ENCODE measurements at places on chromosomes 13 and 19. TPM values are rescaled to one million over a fixed set of nuclear protein-coding genes. Genes with fewer than 3 reads are reported as not detected.

- DNase-seq: no peak
Measured at GRCh38 chr19:51060336-51060735, 4.6 kb downstream of the KLK13 start.

DNA sequence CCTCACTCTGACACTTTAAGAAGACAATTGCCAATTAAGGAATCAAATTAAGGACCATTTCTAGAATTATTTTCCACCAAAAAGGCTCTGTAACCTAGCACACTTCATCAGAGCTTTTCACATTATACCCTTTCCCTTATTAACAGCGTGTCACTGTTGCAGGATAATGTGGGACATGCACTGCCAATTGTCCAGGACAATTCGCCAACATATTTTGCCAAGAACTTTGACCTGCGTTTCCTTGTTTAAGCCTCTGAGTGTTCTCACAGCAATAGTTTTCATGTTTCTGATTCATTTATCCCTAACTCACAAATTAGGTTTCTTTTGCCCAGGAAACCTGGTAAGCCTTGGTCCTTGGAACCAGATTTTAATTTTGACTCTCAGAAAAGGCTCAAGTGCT is 13.3 kb downstream of the COL4A1 start:
- DNase-seq: no peak

GRCh38 chr19:55208880-55209692 is at the start of gene PTPRH:
Gene PTPRH (minus strand): TSS chr19:55209501. CDS start chr19:55209433, 68 bp downstream.
- no peak for DNase-seq

DNA sequence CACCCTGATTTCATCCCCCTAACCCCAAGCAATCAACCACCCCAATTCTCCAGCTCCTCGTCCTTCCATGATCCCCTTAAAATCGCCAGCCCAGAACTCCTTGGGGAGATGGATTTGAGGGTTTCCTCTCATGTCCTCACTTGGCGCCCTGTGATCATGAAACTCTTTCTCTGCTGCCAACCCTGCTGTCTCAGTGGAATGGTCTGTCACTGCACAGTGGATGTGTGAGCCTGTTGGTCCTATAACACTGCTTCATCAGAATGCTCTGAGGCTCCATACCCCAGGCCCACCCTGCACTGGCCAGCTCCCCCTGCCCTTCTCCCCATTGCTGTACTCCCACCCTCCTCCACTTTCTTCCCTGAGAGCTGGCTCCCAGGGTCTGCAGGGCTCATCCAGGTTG is 12.6 kb upstream of the ZNF792 start:
- DNase-seq: no peak

DNA sequence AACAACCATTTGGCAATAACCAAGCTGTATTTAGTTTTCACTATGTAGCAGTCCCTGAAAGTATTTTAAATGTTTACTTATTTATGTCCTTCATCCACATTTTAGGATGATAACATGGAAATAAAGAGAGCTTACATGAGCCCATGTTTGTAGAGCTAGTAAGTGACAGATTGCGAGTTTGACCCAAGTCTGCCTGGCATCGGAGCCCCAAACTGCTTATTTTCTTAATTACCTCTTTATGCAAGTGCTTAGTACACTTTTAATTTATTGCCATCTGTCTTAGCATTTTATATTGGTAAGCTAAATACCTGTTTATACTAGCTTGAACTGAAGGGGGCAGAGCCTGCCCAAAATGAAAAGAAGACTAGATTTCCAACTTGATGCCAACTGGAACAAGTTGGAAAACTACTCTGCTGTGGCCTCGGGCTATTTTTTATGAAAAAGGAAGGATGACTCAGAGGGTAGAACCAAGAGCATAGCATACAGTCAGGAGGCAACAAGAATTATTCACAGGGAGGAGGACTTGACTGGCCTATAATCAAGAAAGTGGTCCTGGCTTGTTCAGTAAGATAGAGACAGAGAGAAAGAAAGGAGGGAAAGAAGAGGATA is 150.2 kb downstream of the NDFIP2 start:
- no peak for DNase-seq

DNA sequence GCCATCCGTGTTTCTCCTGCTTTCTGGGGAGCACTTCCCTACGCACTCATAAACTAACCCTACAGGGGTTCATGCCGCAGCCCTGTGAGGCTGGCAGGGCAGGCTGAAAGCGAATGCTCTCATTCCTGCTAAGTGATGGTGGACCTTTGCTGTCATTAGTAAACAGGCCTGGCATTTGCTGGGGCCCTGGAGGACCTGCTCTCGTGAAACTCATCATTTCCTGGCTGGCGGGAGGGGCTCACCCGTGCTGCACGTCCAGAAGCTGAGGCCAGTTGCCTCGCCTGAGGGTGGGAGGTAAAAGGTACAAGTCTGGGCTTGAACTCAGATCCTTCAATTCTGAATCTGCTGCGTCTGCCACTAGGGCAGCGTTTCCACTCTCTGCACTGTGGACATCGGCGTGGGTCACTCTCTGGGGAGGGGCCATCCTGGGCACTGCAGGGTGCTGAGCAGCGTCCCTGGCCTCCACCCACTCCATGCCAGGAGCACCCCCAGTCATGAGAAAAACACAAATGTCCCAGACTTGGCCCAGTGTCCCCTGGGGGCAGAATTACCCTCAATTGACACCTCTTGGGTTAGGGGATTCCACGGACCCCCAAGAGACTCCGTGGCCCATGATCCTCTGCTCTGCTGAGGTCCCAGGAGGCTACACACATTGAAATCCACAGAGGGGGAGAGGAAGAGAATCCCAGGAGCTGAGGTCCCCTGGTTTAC is 7.0 kb downstream of the MOB3A start:
- no peak for DNase-seq

- DNase-seq: no peak
Measured at GRCh38 chr19:10686661-10687517, 14.3 kb upstream of the QTRT1 start.

IFNL4 gene
- total RNA-seq: not detected

POLR1G gene
- total RNA-seq: 2.7 TPM

NCR1 gene
- 0.30 TPM for total RNA-seq

ANKRD10 gene
- 110 TPM for total RNA-seq

SOHLH2 gene
- total RNA-seq: not detected
